ENCODE measurements at places on chromosomes 6 and 20. TPM values are rescaled to one million over a fixed set of nuclear protein-coding genes. Genes with fewer than 3 reads are reported as not detected.

ZSCAN23 gene
- total RNA-seq: 1.3 TPM

TMEM239 gene
- total RNA-seq: not detected

DSN1 gene
- total RNA-seq: 24.7 TPM

GRCh38 chr6:21953831-21954801, 342.7 kb downstream of the PRL start:
- H3K36me3 ChIP-seq: no peaks in the 10 kb centered on the region
- H3K4me3 ChIP-seq: no peak overlapping the region
- no peaks in the 10 kb centered on the region for H3K4me1 ChIP-seq
- H3K27me3 ChIP-seq: no peaks in the 10 kb centered on the region
- no peak overlapping the region for H3K27ac ChIP-seq
- no peak for DNase-seq

DNA sequence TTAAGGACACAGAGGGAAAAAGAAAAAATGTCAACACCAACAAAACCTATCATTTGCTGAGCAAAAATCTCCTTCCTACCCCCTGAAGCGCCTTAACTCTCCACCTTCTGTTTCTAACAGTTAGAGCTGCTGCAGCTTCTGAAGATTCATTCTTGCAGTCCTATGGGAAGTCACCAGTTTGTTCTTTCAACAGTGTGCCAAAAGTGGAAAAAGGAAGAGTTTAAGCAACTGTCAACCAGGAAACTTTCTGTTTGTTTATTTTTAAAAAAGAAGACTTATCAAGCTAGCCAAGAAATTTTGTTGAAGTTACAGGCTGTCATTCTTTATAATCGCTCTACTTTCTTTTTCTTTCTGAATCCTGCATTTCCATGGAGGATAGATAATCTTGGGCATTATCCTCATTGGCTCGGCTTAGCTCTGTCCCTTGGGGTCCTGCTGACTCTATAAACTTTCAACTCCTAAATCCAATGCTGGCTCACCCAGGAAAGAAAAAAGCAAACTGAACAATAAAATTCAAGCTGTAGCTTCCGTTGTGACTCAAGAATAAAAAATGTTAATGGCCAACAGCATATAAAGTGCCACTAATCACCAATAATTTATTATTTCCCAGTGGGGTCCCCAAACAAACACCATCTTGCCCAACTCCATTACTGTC, 172.8 kb upstream of the CITED2 start:
- DNase-seq: no peak
- no peak overlapping the region for H3K4me3 ChIP-seq
- no peaks in the 10 kb centered on the region for H3K36me3 ChIP-seq
- H3K4me1 ChIP-seq: no peaks in the 10 kb centered on the region

GRCh38 chr6:67141005-67141404, 1434.0 kb upstream of the EYS start:
- H3K4me3 ChIP-seq: no peak overlapping the region
- H3K4me1 ChIP-seq: no peaks in the 10 kb centered on the region
- DNase-seq: no peak
- no peak overlapping the region for H3K27ac ChIP-seq
- no peaks in the 10 kb centered on the region for H3K27me3 ChIP-seq
- H3K36me3 ChIP-seq: no peaks in the 10 kb centered on the region

DNA sequence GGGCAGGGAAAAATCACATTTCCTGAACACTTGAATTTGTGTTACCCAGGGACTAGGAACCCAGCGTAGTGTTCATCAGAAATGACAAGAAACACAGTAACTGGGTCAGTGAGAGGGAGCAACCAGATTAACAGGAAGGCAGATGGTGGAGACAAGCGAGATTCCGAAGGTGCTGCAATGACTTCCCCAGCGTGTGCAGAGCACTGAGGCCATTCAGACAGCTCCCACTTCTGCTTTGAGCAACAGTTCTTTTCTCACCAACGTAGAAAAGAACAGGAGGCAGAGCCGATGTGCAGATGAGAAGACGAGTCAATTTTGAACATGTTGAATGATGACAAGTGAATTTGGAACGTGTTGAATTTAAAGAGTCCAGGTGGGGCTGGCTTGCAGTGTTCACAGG, 63.1 kb upstream of the IFNGR1 start:
- H3K36me3 ChIP-seq: no peaks in the 10 kb centered on the region
- H3K4me1 ChIP-seq: no peaks in the 10 kb centered on the region
- H3K27me3 ChIP-seq: no peaks in the 10 kb centered on the region
- DNase-seq: no peak

All from CD8-positive, alpha-beta memory T cell (primary cell).